BJ (cell line): ENCODE measurements at places on chromosomes 11 and 22.
A peak's percentile ranks its signal among the peaks of the same experiment; 100 is the strongest.

GRCh38 chr22:29205594-29206371 is at the start of gene EMID1:
EMID1 (plus strand) TSS chr22:29205896; CDS start chr22:29206039, 143 bp downstream.
- no peak for DNase-seq

- no peak for DNase-seq
Measured at GRCh38 chr11:75480185-75481175, 45.3 kb downstream of the GDPD5 start.

GRCh38 chr11:15599376-15599775 is 484.7 kb downstream of the INSC start:
- DNase-seq = no peak

DNA sequence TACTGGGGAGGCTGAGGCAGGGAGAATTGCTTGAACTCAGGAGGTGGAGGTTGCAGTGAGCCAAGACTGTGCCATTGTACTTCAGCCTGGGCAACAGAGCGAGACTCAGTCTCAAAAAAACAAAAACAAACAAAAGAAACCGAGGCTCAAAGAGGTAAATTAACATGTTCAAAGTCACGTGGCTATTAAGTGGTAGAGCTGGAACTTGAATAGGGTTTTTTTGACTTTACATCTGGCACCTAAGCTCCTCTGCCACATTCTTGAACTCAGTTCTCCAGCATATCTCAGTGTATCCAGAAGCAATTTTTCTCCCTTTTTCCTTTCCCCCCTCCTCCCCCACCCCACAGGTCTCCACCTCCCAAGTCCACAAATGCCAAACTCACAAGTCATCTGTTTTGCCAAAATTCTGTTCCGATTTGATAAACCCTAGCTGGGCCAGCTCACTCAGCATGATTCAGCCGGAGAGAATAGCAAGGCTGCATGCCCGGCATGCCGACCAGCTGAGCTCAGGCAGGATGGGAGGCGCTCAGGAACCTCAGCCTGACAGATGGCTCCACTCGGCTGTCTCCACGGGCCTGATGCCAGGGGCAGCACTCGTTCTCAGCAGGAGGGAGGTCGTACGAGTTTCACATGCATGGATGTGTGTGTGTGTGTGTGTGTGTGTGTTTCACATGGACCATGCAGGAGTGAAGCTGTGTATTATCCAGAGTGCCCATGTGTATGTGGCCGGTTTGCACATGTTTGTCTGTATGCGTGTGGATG is 63.2 kb upstream of the RRAS2 start:
- DNase-seq = peak; percentile 98

DNA sequence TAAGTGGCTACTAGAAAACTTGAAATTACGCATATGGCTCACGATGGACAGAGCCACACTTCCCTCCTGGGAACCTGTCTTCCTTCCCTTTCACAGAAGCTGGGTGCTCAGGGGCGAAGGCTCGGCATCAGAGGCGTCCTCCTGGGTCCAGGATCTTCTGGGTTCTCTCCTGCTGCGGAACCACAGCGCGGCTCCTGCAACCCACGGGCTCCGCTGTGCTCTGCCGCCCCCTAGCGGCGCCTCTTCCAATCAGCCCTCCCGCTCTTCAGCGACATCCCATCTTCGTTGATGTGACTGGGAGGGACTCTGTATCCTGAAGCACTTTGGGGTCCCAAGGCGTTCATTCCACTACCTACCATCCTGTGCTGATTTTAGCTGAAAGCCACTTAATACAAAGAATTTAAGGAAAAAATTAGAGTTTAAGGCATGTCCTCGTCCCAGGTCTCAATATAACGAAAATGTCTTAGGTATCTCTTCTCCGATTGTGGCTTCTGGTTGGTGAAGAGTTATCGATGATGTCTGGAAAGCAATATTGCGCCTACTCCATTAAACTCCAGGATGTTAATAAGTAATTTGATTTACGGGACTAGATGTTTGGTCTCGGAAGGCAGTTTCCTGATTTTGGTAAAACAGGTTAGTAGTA is 14.8 kb upstream of the RPS3 start:
- DNase-seq = no peak

GRCh38 chr11:65021509-65021908 is 5.7 kb upstream of the SNX15 start:
- no peak for DNase-seq

DNA sequence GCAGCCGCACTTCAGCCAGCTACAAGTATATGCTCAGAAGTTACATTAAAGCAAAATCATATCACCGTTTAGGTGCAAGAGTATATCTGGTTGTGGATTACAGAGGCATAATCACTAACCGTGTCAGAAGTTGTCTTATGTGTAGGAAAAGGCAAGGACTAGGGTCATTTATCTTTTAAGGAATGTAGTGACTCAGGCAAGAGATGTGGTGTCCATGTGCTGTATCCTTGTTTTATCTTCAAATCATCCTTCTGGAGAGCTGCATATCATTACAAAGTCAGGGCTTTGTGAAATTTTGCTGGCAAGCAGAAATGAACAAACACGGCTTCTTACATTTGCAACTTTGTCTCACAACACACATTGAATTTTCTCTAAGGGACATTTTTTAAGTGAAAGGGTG is 12.7 kb upstream of the CHORDC1 start:
- no peak for DNase-seq

DNA sequence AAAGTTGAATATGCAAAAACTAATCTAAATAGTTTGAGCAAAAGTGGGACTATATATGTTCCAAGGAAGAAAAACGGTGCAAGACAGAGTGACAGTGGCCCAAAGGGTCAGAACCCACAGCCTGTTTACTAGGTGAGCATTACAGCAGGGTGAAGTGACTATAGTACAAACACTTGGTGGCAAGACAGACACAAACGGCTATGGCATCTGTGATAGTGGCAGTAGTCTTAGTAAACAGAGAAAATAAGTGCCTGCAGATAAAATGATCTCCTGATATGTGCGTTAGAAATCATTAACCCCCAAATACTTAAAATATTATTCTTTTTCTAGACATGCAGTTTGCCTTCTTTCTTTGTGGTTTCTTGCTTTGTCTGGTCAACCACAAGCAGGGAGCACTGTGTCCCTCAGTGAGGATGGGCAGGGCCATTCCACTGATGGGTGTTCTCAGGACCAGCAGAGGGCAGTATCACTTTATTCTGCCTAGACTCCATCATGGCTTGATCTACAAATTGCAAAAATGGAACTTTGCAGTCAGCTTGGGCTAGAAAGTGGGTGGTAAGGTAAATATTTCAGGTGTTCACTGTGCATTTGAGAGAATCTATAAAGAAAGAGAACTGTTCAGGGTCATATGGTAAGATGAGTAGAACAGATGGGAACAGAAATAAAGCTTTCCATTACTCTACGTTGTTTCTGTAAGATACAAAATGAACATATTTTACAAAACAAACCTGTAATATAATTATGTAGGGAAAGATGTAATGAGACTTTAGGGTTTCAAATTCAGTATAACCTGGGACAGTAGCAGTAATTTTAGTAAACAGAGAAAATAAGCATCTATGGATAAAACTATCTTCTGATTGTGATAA is 198.2 kb downstream of the SWAP70 start:
- no peak for DNase-seq
